ENCODE measurements at places on chromosomes 7 and 10. TPM values are rescaled to one million over a fixed set of nuclear protein-coding genes. Genes with fewer than 3 reads are reported as not detected.

EIF5AL1 gene
- 0.65 TPM for total RNA-seq

VIPR2 gene
- total RNA-seq = not detected

SPDYE9 gene
- not detected for total RNA-seq

PDE1C gene
- 3.6 TPM for total RNA-seq

TMEM178B gene
- not detected for total RNA-seq

GPR37 gene
- 1.2 TPM for total RNA-seq

GET4 gene
- 33.1 TPM for total RNA-seq

NUTM2E gene
- total RNA-seq = under 0.01 TPM

EGR2 gene
- not detected for total RNA-seq

OR2A1 gene
- under 0.01 TPM for total RNA-seq

SEMA3C gene
- total RNA-seq = 5.9 TPM

FAM20C gene
- total RNA-seq = 7.6 TPM

TAS2R5 gene
- 0.32 TPM for total RNA-seq

KNDC1 gene
- under 0.01 TPM for total RNA-seq
